ENCODE measurements at places on chromosomes 4 and X.

- no peak for DNase-seq
These were observed 51.9 kb downstream of the RBM47 start for GRCh38 chr4:40577588-40578253.

- no peak for DNase-seq
These were observed 44.3 kb upstream of the ARHGAP24 start for GRCh38 chr4:85430697-85431096.

- DNase-seq = no peak
These were observed 97.0 kb upstream of the PJA1 start for GRCh38 chrX:69262036-69262936.

- no peak for DNase-seq
These were observed 44.2 kb upstream of the ADAM29 start for GRCh38 chr4:174873931-174874330.

DNA sequence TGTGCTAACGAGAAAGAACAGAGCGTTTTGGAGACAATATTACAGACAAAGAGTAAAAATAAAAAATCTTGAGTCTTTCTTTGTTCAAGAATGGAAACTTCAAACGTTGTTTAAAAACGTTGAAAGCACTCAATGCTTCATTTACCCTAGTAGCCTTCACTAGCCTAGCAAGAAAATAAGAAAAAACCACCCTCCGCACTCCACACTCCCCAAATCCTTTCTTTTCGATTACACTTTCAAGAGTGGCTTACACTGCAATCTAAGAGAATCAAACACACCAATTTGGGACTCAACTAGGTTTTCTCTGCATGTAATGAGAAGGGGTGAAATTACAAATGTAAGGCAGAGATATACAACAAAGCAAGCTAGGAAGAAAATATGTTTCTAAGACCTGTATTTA lies 4.7 kb downstream of the TMSB4X start:
- DNase-seq = no peak

- no peak for DNase-seq
These were observed 1.5 kb downstream of the FGB start for GRCh38 chr4:154564311-154564710.
